Activated CD4-positive, alpha-beta T cell treated with anti-CD3 and anti-CD28 coated beads for 1 hour (primary cell): ENCODE measurements at places on chromosomes 5 and 9.
A peak's percentile ranks its signal among the peaks of the same experiment; 100 is the strongest.

- no peak for DNase-seq
Measured at GRCh38 chr5:159098603-159099436, 896 bp downstream of the EBF1 start.

DNA sequence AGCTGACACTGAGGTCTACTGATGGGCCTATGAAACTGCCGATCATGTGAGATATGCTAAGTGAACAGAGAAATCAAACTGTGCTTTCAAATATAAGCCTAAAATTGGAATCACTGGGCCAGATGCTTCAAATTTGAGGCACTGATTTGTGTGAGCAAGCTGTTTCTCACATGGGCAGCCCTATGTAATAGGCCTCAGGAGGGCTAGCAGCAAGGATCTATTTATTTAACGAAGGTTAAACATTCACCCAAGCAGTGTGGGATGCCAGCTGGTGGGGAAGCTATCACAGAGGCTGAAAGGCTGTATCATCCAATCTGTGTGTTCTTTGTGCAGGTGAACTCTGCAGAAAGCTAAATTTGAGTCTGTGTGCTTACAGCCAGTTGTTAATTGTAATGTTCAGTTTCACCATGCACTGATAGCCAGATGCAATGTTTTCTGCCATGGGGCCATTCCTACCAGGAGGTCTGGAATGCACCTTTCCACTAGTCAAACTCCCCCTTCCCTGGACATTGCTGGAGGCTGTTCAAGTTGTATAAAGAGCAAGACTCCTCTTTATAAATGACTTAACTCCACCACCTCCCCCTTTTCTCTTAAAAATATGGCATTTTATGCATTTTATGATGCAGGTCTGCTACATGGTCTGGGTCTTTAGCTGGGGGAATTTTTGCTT, 228.9 kb downstream of the SH3GL2 start:
- no peak for DNase-seq

DNA sequence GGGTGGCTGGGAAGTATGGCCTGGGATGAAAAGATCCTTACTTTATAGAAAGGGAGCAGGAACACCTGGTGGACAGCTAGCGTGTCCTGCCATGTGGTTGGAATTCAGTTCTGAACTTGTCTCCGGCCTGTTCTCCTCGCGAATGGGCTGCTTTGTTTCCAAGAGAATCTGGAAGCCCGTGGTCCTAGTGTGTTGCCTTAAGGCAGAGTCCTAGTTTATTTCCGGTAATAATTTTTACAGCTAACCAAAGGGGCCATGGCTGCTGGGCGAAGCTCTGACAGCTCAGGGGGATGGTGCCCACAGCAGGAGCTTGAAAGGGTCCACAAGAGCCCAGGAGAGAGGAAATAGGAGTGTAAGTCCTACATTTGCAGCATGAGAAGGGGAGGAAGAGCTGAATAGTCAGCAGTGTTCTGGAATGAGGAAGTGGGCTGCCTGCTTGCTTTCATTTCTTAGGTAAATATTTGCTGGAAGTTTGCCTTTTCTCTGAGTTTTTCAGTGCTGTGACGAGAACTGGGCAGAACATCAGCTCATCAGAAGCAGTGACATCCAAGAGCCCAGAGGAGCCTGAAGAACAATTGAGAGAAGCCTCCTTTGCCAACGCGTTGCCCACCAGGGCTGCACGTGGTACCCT, 13.1 kb upstream of the IGFBPL1 start:
- no peak for DNase-seq

- no peak for DNase-seq
Measured at GRCh38 chr5:38151878-38152277, 106.5 kb upstream of the EGFLAM start.

- no peak for DNase-seq
Measured at GRCh38 chr5:4511996-4512656, 628.0 kb upstream of the ADAMTS16 start.

DNA sequence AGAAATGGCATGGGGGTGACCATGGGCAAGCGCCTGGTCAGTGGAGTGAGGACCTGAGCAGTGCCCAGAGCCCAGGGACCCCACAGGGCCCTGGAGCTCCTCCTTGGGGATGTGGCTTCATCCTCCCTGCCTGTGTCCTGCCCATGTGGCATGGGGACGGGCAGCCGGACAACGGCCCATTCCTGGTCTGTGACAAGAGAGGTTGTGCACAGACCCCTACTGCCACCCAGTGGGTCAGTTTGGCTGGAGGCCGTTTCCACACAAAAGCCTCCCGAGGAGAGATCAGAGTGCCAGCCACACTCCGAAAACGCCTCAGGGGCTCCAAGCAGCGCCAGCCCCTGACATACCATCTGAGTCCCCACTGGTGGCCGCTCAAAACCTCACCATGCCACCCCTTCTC, 19.8 kb downstream of the SLC6A18 start:
- DNase-seq, result no peak

GRCh38 chr5:111781200-111781599, 24.2 kb upstream of the NREP start:
- no peak for DNase-seq

- no peak for DNase-seq
Measured at GRCh38 chr9:111301195-111301594, 28.8 kb downstream of the OR2K2 start.

DNA sequence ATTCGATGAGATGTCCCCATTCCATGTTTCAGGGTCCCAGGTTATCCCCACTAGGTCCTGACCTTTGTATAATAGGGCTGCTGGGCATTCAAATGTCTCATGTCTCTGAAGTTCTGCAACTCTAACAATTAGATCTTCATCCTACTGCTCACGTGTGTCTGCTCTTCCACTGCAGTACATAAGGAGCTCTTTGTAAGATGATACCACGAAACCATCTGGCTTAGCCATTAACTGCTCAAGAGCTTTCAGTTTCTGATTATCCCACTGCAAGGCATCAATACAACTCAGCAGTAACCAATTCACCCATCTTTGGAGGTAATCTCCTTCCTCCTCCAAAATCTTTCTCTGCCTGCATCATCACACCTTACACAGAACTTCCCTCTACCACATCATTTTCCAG, 49.9 kb upstream of the PPP2CA start:
- DNase-seq, result no peak

DNA sequence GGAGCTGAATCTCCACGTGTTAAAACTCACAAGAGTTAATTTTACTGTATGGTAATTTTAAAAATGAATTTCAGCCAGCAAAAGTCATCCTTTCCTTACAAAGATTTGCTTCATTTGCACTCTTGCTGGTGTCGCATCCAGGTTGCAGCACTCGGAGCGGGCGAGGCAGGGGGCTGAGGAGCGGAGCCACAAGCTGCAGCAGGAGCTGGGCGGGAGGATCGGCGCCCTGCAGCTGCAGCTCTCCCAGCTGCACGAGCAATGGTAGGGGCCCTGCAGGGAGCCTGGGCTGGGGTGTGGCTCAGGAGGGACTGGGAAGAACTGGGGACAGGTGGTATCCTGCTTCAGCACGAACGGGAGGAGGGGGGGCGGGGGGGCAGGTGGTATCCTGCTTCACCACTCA, 27.1 kb downstream of the HNRNPH1 start:
- no peak for DNase-seq

GRCh38 chr9:109966643-109967368, 186.8 kb downstream of the PALM2AKAP2 start:
- DNase-seq, result no peak

GRCh38 chr9:98879094-98879962, 64.4 kb upstream of the COL15A1 start:
- DNase-seq, result no peak

- peak; percentile 55 for DNase-seq
Measured at GRCh38 chr9:136787690-136788400, 3.3 kb upstream of the TMEM141 start.

- DNase-seq, result no peak
Measured at GRCh38 chr5:168005093-168005492, 286.4 kb upstream of the WWC1 start.

- no peak for DNase-seq
Measured at GRCh38 chr5:13746026-13746425, 198.5 kb downstream of the DNAH5 start.

- no peak for DNase-seq
Measured at GRCh38 chr9:37623267-37623666, 27.5 kb upstream of the FRMPD1 start.

GRCh38 chr9:38084556-38084880, 15.5 kb upstream of the SHB start:
- DNase-seq, result no peak

DNA sequence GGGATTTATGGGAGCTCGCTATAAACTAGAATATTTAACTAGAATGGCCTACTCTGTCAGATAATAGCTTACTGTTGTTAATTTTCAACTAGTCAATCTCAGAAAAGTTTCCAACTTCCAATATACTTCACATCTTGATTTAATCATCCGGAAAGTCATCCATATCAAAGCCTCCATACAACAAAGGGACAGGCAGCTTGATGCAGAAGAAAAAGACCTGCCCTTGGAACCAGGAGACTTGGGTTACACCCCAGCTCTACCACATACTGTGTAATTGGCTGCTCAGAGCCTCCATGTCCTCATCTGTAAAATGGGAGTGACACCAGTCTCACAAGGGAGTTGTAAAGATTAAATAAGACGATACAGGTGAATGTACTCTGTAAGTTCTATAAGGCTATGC, 1.9 kb downstream of the PTPN3 start:
- DNase-seq, result no peak

GRCh38 chr9:4615251-4615650, 46.8 kb upstream of the PLPP6 start:
- DNase-seq, result no peak

- DNase-seq, result no peak
Measured at GRCh38 chr5:20615888-20616563, 628.0 kb upstream of the CDH18 start.

GRCh38 chr9:38053697-38054461, 15.1 kb downstream of the SHB start:
- no peak for DNase-seq

DNA sequence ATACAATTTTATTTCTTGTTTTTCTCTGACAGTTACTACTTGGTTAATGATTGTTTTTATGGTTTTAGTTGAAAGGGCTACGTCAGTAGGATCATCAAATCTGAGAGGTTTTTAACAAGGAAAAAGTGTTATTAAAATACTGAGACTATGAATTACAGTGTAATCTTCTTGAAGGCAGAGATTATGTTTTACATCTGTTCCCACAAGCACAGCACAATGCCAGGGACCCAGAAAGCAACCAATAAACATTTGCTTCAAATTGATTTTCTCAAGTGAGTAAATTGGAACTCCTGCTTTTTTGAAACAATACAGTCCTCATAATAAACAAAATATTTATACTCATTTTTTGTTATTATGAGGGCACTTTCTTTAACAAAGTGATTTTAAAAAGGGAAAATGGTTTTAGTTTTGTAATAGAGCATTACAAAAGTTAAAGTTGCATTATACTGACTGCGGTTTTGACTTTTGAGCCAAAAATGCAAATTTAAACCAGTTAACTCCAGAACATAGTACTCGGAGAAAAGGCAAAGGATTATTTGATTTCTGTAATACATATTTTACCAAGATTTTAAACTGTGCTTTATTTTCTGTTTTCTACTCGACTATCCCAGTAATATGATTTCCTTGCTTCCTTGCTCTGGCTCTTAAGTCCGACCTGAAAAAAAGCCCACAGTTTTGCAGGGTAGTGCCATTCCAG, 176.9 kb downstream of the GDNF start:
- DNase-seq, result no peak
